ENCODE measurements at places on chromosomes 11 and 22. TPM values are rescaled to one million over a fixed set of nuclear protein-coding genes. Genes with fewer than 3 reads are reported as not detected.

Gene OR6A2
- not detected for total RNA-seq

Gene L3MBTL2
- total RNA-seq = 42.6 TPM

Gene SYT7
- total RNA-seq = not detected

Gene PTPRCAP
- total RNA-seq = 198 TPM

Gene GPHA2
- not detected for total RNA-seq

- H3K4me1 ChIP-seq = no peaks in the 10 kb centered on the region
- H3K4me3 ChIP-seq = no peak overlapping the region
- no peak for DNase-seq
- peaks cover 4% of the 10 kb centered on the region for H3K27me3 ChIP-seq
- H3K27ac ChIP-seq = no peak overlapping the region
Measured at GRCh38 chr22:46415776-46416519, 80.4 kb downstream of the TRMU start.

DNA sequence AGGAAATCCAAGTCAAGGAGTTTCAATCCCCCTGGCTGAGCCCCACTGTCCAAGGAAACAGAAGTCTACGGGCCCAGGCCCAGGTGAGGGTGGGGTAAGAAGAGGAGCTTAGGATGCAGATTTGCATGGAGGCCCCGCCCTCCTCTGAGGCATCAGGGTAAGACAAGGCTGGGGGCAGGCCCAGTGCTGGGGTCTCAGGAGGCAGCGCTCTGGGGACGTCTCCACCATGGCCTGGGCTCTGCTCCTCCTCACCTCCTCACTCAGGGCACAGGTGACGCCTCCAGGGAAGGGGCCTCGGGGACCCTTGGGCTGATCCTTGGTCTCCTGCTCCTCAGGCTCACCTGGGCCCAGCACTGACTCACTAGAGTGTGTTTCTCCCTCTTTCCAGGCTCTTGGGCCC lies 31.3 kb upstream of the IGLL5 start:
- H3K27ac ChIP-seq = no peak overlapping the region
- H3K4me1 ChIP-seq = peaks cover 23% of the 10 kb centered on the region
- no peak overlapping the region for H3K4me3 ChIP-seq
- H3K27me3 ChIP-seq = no peaks in the 10 kb centered on the region
- DNase-seq = no peak

- H3K36me3 ChIP-seq = no peaks in the 10 kb centered on the region
- H3K27me3 ChIP-seq = no peaks in the 10 kb centered on the region
- no peaks in the 10 kb centered on the region for H3K4me1 ChIP-seq
- H3K4me3 ChIP-seq = no peak overlapping the region
- no peak overlapping the region for H3K27ac ChIP-seq
Measured at GRCh38 chr22:20271114-20271994, 3.2 kb upstream of the RTN4R start.

DNA sequence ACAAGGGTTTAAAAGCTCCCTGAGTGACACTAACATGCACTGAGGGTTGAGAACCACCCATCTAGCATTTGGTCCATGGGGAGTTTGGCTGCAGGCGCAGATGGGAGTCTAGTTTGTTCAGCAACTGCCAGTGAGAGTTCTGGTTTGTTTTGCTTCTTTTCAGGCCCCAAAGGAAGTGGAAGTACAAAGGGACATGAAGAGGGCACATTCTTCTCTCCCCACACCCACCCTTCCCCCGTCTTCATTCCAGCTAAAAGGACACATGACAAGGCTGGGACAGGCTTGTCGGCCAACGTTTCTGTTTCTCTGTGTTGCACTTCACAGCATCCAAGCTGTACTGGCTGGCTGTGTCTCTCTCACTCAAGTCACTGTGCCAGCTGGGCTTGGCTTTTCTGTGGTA lies 8.2 kb upstream of the ENDOD1 start:
- H3K36me3 ChIP-seq = no peaks in the 10 kb centered on the region
- peaks cover 6% of the 10 kb centered on the region for H3K4me1 ChIP-seq
- no peak overlapping the region for H3K4me3 ChIP-seq
- no peak for DNase-seq
- H3K27ac ChIP-seq = no peak overlapping the region
- peaks cover 10% of the 10 kb centered on the region for H3K27me3 ChIP-seq

GRCh38 chr11:132650969-132651720 lies 881.2 kb downstream of the OPCML start:
- no peaks in the 10 kb centered on the region for H3K4me1 ChIP-seq
- H3K27me3 ChIP-seq = no peaks in the 10 kb centered on the region
- DNase-seq = no peak
- H3K27ac ChIP-seq = no peak overlapping the region
- H3K36me3 ChIP-seq = no peaks in the 10 kb centered on the region

- H3K4me1 ChIP-seq = no peaks in the 10 kb centered on the region
- H3K4me3 ChIP-seq = no peak overlapping the region
- no peak overlapping the region for H3K27ac ChIP-seq
- no peaks in the 10 kb centered on the region for H3K27me3 ChIP-seq
Measured at GRCh38 chr22:42544686-42545085, 9.1 kb upstream of the SERHL2 start.

DNA sequence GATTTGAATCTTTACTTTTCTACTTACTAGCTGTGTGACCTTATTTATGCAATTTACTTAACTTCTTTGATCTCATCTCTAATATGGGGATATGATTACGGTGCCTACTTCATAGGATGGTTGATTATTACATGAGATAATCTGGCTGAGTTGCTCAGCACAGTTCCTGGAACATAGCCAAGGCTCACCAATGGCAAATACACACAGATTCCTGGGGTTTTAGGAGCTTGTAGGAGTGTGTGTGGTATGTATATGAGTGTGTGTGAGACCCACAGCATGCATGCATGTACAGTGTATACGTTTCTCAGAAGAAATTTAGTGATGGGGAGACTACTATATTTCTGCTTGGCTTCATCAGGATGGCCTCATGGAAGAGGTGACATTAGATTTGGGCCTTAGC lies 256.9 kb downstream of the KIRREL3 start:
- peaks cover 6% of the 10 kb centered on the region for H3K4me1 ChIP-seq
- H3K36me3 ChIP-seq = no peaks in the 10 kb centered on the region
- H3K27me3 ChIP-seq = no peaks in the 10 kb centered on the region
- no peak overlapping the region for H3K4me3 ChIP-seq
- no peak overlapping the region for H3K27ac ChIP-seq
- DNase-seq = no peak

- no peaks in the 10 kb centered on the region for H3K4me1 ChIP-seq
- no peaks in the 10 kb centered on the region for H3K36me3 ChIP-seq
- no peak overlapping the region for H3K27ac ChIP-seq
- H3K4me3 ChIP-seq = no peak overlapping the region
- no peak for DNase-seq
Measured at GRCh38 chr11:94034207-94034606, 13.1 kb downstream of the HEPHL1 start.

DNA sequence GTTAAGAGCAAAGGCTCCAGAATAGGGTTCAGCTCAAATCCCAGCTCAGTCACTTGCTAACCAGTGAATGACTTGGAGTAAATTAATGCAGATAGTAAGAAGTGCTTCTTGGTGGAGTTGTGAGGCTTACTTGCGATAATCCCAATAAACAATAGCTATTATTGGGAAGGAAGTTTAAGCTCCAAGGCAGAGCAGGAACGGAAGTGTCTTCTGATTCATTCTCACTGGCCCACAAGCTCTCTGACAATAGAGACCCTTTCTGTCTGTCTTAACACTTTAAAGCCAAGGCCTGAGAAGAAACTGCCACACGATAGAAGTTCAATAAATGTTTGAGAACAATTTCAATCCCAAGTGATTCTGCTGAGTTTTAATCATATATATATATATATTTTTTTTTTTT lies 155.4 kb downstream of the DBX1 start:
- no peak overlapping the region for H3K27ac ChIP-seq
- no peak for DNase-seq
- H3K36me3 ChIP-seq = no peaks in the 10 kb centered on the region
- peaks cover 20% of the 10 kb centered on the region for H3K4me1 ChIP-seq
- H3K27me3 ChIP-seq = no peaks in the 10 kb centered on the region

GRCh38 chr22:22218302-22218701 lies 26.3 kb upstream of the VPREB1 start:
- H3K4me3 ChIP-seq = no peak overlapping the region
- no peak overlapping the region for H3K27ac ChIP-seq
- no peaks in the 10 kb centered on the region for H3K36me3 ChIP-seq
- DNase-seq = no peak
- no peaks in the 10 kb centered on the region for H3K4me1 ChIP-seq

- H3K36me3 ChIP-seq = peaks cover 43% of the 10 kb centered on the region
- peaks cover 73% of the 10 kb centered on the region for H3K4me1 ChIP-seq
- peak overlapping the region; percentile 98 for H3K27ac ChIP-seq
- peak; percentile 77 for DNase-seq
Measured at GRCh38 chr11:88300888-88301487, 36.5 kb downstream of the CTSC start.

GRCh38 chr11:105179542-105180278 lies 40.1 kb upstream of the CARD18 start:
- no peak overlapping the region for H3K4me3 ChIP-seq
- no peak for DNase-seq
- no peaks in the 10 kb centered on the region for H3K36me3 ChIP-seq
- H3K4me1 ChIP-seq = no peaks in the 10 kb centered on the region
- H3K27ac ChIP-seq = no peak overlapping the region

GRCh38 chr11:35484435-35484834 lies 41.0 kb downstream of the PAMR1 start:
- no peak overlapping the region for H3K27ac ChIP-seq
- no peak overlapping the region for H3K4me3 ChIP-seq
- DNase-seq = no peak
- H3K4me1 ChIP-seq = no peaks in the 10 kb centered on the region

GRCh38 chr11:68670208-68670992 lies 13.9 kb upstream of the GAL start:
- no peaks in the 10 kb centered on the region for H3K36me3 ChIP-seq
- H3K4me1 ChIP-seq = no peaks in the 10 kb centered on the region
- no peak overlapping the region for H3K27ac ChIP-seq

GRCh38 chr11:75734491-75735180 lies 17.0 kb downstream of the MOGAT2 start:
- peaks cover 18% of the 10 kb centered on the region for H3K27me3 ChIP-seq
- DNase-seq = no peak
- no peak overlapping the region for H3K4me3 ChIP-seq
- no peak overlapping the region for H3K27ac ChIP-seq
- no peaks in the 10 kb centered on the region for H3K36me3 ChIP-seq

GRCh38 chr11:60121264-60121663 lies 32.8 kb downstream of the MS4A2 start:
- no peak overlapping the region for H3K27ac ChIP-seq
- H3K36me3 ChIP-seq = no peaks in the 10 kb centered on the region
- H3K4me3 ChIP-seq = no peak overlapping the region
- peaks cover 13% of the 10 kb centered on the region for H3K27me3 ChIP-seq
- H3K4me1 ChIP-seq = no peaks in the 10 kb centered on the region
- DNase-seq = no peak

DNA sequence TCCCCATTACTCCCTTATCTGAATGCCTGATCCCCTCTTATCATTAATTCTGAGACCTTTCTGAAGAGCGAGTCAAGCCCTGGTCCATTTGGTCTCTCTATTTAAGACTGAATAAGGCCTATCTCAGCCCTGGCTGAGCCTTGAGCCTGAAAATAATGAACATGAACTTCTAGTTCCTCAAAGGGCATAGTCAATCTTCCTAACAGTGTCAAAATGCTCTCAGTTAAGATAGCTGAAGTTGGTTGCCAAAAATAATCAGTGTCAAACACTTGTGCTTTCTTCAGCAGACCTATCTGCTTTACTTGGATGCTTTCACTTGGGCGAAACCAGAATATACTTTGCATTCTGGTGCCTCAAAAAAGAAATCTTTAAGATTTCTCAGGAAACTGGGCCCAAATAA lies 42.6 kb upstream of the PPP2R1B start:
- DNase-seq = no peak
- no peaks in the 10 kb centered on the region for H3K27me3 ChIP-seq
- H3K4me1 ChIP-seq = no peaks in the 10 kb centered on the region
- peaks cover 20% of the 10 kb centered on the region for H3K36me3 ChIP-seq

All from natural killer cell treated with Interleukin-12 subunit alpha and Interleukin-12 subunit beta and Interleukin-15 and Interleukin-18, amount 100 ng/mL, for 72 hours (primary cell).